CD4-positive, alpha-beta T cell treated with Interleukin-6 at 100 ng/mL for 8 hours (primary cell): ENCODE measurements at places on chromosomes 1 and 21.

DNA sequence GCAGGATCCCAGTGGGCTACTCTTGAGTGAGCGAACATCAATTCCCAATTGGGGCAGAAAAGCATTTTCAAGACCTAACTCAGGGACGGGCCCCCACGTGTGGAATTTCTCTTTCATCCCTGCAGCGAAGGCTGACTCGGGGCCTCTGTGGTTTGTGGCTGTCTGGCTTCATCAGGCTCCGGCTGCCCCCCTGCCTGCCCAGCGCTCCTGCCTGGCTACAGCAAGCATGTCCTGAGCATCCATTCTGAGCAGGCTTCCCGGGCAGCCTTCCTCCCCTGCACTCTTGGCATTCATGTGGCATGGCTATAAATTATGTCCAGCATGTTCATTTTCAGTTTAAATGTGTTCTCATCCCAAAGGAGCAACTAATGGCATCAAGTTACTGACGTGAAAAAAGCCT lies 588.1 kb downstream of the KIF26B start:
- no peak for DNase-seq

GRCh38 chr1:34792868-34793727 lies at the start of gene GJA4:
TSS of gene GJA4 (plus strand) at chr1:34792999. CDS start at chr1:34794214, 1,215 bp downstream.
- DNase-seq = no peak

GRCh38 chr1:27157194-27157593 lies 2.3 kb upstream of the SLC9A1 start:
- no peak for DNase-seq

DNA sequence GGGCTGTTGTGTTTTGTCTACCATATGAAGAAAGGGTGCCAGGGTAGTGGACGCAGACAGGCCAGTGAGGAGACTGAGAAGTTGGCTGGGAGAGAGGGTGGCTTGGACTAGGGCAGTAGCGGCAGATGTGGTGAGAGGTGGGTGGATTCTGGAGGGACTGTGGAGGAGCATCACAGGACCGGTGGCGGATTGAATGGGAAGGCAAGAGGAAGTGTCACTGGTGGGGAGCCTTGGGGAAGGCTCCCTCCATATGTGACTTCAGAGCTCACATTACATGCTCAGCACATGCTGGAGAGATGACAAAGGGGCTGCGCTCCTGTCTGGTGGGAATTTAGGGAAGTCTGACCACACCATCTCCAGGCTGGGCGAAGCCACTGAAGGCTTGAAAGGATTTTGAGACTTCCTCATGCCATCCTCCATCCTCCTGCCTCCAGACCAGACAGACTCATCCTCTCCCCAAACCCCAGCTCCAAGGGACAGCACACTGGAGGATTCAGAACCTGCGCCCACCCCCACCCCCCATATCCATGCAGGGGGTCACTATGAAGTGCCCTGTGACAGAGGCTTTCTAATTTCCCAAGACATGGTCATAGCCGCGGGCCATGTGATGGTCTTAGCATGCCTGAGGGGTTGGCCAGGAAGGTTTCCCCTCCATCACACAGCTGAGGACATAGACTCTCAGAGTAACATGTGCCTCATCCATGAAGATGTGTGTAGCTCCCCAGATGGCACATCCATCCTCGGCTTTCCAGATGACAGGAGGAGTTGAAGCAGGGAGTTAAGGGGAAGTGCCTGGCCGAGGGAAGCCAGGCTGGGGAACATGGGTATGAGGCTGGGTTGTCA lies 138.8 kb upstream of the WNT4 start:
- DNase-seq = no peak

- no peak for DNase-seq
Measured at GRCh38 chr1:18452550-18452949, 28.2 kb upstream of the KLHDC7A start.

DNA sequence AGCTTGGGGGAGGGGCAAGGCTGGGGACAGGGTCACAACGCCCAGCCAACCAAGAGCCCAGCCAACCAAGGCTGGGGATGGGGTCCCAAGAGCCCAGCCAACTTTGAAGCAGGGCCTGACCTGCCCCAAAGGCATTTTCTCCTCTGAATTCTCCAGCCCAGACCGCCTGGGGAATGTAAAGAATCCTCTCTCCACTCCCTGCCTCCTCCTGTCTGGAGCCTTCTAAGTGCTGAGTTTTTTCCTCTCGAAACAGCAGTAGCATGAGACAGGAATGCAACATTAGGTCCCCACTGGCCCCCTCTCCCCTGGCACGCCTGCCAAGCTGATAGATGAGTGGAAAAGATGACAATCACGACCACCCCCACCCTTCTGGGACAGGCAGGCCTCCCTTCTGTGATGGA lies 17.0 kb downstream of the C1orf198 start:
- DNase-seq = no peak
